ENCODE measurements at places on chromosomes 12 and 14. TPM values are rescaled to one million over a fixed set of nuclear protein-coding genes. Genes with fewer than 3 reads are reported as not detected.

The AGAP2 gene
- 19.5 TPM for total RNA-seq

- DNase-seq = peak; percentile 75
- peaks cover 37% of the 10 kb centered on the region for H3K4me1 ChIP-seq
Measured at GRCh38 chr12:132140918-132141841, 2.9 kb downstream of the DDX51 start.

DNA sequence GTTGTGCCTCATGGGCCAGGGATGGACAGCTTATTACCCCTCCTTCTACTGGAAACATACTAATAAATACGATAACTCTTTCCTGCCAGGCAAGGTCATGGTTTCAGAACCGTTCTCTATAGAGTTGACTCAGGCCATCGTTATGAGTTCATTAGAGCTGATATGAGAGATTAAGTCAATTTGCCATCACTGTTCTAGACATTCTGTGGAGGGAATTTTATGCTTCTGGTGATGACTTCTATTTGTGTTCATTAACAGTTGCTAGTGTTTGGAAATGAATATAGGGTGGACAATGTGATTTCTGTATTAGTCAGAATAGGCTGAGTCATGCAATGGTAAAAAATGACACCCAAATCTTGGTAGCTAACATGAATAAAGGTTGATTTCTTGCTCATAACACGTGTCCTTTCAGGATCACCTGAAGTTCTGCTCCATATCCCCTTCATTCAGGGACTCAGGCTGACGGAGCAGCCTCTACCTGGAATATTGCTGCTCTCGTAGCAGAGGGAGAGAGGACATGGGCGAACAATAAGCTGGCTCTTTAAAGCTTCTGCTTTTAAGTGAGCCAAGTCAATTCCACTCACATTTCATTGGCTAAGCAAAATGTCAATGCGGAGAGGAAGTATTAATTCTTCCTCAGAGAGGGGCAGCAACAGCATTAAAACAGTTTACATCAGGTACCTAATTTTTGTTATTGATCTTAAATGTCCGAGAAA, 18.5 kb upstream of the TBPL2 start:
- peaks cover 13% of the 10 kb centered on the region for H3K4me1 ChIP-seq
- no peak for DNase-seq
- no peak overlapping the region for H3K27ac ChIP-seq

- H3K4me3 ChIP-seq = no peak overlapping the region
- no peaks in the 10 kb centered on the region for H3K36me3 ChIP-seq
- H3K4me1 ChIP-seq = no peaks in the 10 kb centered on the region
- DNase-seq = no peak
Measured at GRCh38 chr12:22881878-22882385, 257.0 kb downstream of the ETNK1 start.

The TTC6 gene
- not detected for total RNA-seq

- no peaks in the 10 kb centered on the region for H3K4me1 ChIP-seq
- peaks cover 44% of the 10 kb centered on the region for H3K36me3 ChIP-seq
- no peak for DNase-seq
- no peak overlapping the region for H3K4me3 ChIP-seq
Measured at GRCh38 chr14:74064426-74064825, 19.8 kb downstream of the ALDH6A1 start.

DNA sequence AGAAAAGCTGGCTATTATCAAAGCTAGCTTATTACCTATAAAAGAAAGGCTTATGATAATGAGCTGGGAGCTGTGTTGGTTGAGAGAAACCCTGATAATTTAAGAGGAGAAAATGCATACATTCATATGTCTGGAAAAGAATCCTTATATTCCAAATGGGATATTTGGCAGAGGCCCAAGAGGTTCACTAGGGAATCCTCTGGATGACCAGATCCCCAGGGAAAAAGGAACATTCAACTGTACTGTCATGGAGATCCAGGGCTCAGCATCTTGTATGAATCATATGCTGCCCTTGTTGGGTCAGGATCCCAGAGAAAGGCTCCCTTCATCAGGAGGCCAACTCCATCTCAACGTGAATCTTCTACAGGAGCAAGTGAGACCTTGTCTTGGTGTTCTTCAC, 16.6 kb upstream of the FBXO34 start:
- H3K27me3 ChIP-seq = no peaks in the 10 kb centered on the region
- H3K36me3 ChIP-seq = no peaks in the 10 kb centered on the region
- DNase-seq = no peak
- no peak overlapping the region for H3K27ac ChIP-seq

DNA sequence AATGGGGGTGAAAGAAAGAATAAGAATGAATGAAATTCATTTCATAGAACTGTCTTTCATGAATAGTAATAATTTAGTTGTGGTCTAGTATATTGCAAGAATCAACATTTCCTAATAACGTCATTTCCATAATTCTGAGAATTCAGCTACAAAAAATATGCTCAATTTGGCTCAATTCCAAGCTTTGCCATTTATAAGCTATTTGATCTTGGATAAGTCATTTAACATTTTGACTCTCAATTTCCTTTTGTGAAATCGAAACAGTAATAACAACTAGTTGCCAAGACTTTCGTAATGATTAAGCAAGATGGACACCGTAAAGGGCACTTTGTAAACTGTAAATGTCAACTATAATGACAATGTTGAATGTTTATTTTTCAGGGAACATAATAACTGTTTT, 18.1 kb downstream of the NOS1 start:
- no peaks in the 10 kb centered on the region for H3K27me3 ChIP-seq
- H3K27ac ChIP-seq = no peak overlapping the region
- H3K36me3 ChIP-seq = no peaks in the 10 kb centered on the region
- H3K4me1 ChIP-seq = no peaks in the 10 kb centered on the region
- no peak for DNase-seq

- H3K4me1 ChIP-seq = peaks cover 4% of the 10 kb centered on the region
- DNase-seq = no peak
- H3K4me3 ChIP-seq = no peak overlapping the region
- H3K36me3 ChIP-seq = no peaks in the 10 kb centered on the region
Measured at GRCh38 chr14:56341766-56342493, 223.7 kb downstream of the PELI2 start.

- no peaks in the 10 kb centered on the region for H3K36me3 ChIP-seq
- H3K27ac ChIP-seq = peak overlapping the region; percentile 80
- H3K4me3 ChIP-seq = no peak overlapping the region
- H3K27me3 ChIP-seq = no peaks in the 10 kb centered on the region
Measured at GRCh38 chr12:32264961-32265360, 134.4 kb upstream of the FGD4 start.

DNA sequence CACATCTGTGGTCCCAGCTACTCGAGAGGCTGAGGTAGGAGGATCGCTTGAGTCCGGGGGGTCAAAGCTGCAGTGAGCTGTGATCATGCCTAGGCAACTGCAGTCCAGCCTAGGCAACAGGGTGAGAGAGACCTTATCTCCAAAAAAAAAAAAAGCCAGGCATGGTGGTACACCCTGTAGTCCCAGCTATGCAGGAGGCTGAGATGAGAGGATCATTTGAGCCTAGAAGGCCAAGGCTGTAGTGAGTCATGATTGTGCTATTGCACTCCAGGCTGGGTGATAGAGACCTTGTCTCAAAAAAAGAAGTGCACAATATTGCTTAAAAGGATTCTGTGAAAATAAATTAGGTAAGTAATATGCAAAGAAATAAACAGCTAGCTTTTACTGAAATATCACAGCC, 17.0 kb downstream of the NAA25 start:
- H3K27ac ChIP-seq = no peak overlapping the region
- H3K4me1 ChIP-seq = no peaks in the 10 kb centered on the region
- H3K4me3 ChIP-seq = no peak overlapping the region

The SEC23A gene
- total RNA-seq = 87.5 TPM

DNA sequence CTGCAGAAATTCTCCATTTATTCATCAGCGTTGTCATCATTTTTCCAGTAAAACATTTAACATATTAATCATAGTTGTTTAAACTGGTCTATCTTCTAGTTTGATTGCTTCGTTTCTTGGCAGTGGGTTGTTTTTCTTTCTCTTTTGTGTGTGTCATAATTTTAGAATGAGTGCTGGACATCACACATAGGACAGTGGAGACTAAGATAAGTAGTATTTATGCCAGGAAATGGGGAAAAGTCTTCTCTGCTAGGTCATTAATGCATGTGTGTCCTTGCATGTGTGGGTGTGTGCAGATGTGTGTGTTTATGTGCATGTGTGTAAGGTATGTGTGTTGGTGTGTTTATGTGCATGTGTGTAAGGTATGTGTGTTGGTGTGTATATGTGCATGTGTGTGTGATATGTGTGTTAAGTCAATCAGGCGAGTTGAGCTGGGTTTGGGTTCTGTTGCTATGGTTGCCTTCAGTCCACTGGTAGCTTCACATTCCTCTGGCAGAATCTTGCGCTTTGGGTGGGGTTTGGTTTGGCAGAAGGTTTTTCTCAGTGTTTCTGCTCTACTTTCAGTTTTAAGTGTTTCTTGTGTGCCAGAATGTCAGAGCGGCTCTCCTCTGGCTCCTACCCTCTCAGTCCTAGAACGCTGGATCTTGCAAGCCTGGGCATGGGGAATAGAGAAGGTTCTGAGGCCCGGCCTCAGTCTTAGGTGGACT, 7.8 kb upstream of the ADGRD1 start:
- H3K27ac ChIP-seq = no peak overlapping the region
- no peak for DNase-seq
- H3K36me3 ChIP-seq = no peaks in the 10 kb centered on the region
- no peak overlapping the region for H3K4me3 ChIP-seq
- H3K27me3 ChIP-seq = peaks cover 5% of the 10 kb centered on the region
- H3K4me1 ChIP-seq = no peaks in the 10 kb centered on the region

The ADCY4 gene
- 88.2 TPM for total RNA-seq

- peak within 1 kb of the TSS; percentile 69 for H3K4me3 ChIP-seq
- peaks cover 9% of the 10 kb centered on the region for H3K36me3 ChIP-seq
- no peaks in the 10 kb centered on the region for H3K27me3 ChIP-seq
- peak within 1 kb of the TSS; percentile 87 for H3K27ac ChIP-seq
- DNase-seq = no peak
Measured at GRCh38 chr14:91867316-91867988, at the start of gene TC2N. TSS of gene TC2N (minus strand) at chr14:91867536. CDS start at chr14:91813769, 53,767 bp downstream.

- no peaks in the 10 kb centered on the region for H3K36me3 ChIP-seq
- H3K27ac ChIP-seq = no peak overlapping the region
- H3K4me3 ChIP-seq = no peak overlapping the region
- peaks cover 9% of the 10 kb centered on the region for H3K4me1 ChIP-seq
- no peak for DNase-seq
- H3K27me3 ChIP-seq = no peaks in the 10 kb centered on the region
Measured at GRCh38 chr12:26576266-26576665, 256.7 kb downstream of the ITPR2 start.

DNA sequence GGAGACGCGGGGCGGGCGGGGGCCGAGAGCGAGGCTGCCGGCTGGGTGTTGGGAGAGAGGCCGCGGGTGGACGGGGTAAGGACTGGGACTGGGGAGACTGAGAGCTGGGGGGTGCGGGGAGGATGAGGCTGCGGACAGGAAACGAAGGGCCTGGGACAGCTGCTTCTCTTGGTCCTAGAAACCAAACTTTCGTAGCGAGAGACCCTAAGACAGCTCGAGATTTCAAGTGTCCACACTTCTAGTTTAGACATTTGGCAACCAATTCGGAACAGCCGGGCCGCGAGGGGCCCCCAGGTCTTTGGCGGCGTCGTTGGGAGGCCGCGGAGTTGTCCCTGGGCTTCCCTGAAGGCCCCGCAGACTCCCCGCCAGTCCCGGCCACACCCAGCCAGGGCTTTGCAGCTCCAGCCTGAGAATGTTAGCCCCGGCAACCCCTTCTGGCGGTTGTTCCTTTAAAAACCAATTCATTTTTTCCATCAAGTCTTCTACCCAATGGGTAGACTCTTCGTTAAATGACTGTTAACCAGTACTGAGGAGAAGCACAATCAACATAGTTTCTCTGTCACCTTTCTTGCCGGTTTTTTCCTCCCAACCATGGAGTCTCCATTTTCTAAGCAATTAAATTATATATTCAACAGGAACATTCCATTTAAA, 11.5 kb downstream of the NKX2-1 start:
- DNase-seq = no peak
- no peaks in the 10 kb centered on the region for H3K36me3 ChIP-seq
- no peak overlapping the region for H3K4me3 ChIP-seq

GRCh38 chr14:36916668-36917067, 255.0 kb downstream of the PAX9 start:
- H3K4me3 ChIP-seq = no peak overlapping the region
- H3K27ac ChIP-seq = no peak overlapping the region
- H3K4me1 ChIP-seq = no peaks in the 10 kb centered on the region
- no peaks in the 10 kb centered on the region for H3K27me3 ChIP-seq
- H3K36me3 ChIP-seq = no peaks in the 10 kb centered on the region

DNA sequence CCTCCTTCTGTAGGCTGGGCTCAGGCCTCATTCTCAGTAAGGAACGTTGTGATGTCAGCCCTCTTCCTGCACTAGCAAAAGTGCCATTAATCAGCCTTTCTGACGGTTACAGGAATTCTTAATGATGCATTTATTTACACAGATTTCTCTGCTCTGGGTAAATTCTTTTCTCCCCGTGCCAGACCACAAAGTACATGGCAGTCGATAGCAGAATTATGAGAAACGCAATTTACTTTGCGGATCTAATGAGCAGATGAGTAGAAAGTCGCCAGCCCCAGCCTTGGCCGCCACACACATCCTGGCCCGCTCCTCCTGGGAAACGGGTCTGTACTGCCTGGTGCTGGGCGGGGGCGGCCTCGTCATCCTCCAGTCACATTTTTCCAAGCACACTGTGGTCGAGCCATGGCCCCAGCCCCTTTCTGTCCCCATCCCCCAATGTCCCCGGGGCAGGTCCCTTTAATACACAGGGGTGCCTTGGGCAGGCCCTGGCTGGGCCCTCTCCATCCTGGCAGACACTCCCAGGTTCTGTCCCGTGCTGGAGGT, 25.9 kb downstream of the NOC4L start:
- DNase-seq = peak; percentile 59
- H3K36me3 ChIP-seq = no peaks in the 10 kb centered on the region
- H3K27me3 ChIP-seq = peaks cover 45% of the 10 kb centered on the region
- no peak overlapping the region for H3K4me3 ChIP-seq
- no peaks in the 10 kb centered on the region for H3K4me1 ChIP-seq

GRCh38 chr14:67537736-67538135, 4.6 kb downstream of the PLEKHH1 start:
- H3K27me3 ChIP-seq = no peaks in the 10 kb centered on the region
- H3K36me3 ChIP-seq = no peaks in the 10 kb centered on the region
- no peak overlapping the region for H3K27ac ChIP-seq
- no peak for DNase-seq

GRCh38 chr14:63652406-63652805, 10.7 kb upstream of the WDR89 start:
- H3K27me3 ChIP-seq = no peaks in the 10 kb centered on the region
- no peaks in the 10 kb centered on the region for H3K36me3 ChIP-seq
- no peak overlapping the region for H3K27ac ChIP-seq
- no peak for DNase-seq
- no peak overlapping the region for H3K4me3 ChIP-seq

- no peak for DNase-seq
- H3K27me3 ChIP-seq = no peaks in the 10 kb centered on the region
- H3K27ac ChIP-seq = no peak overlapping the region
- peaks cover 79% of the 10 kb centered on the region for H3K4me1 ChIP-seq
Measured at GRCh38 chr12:118332511-118332910, 40.2 kb downstream of the TAOK3 start.

The DLK1 gene
- total RNA-seq = not detected

All from spleen (tissue), 13 donors.